ENCODE measurements at places on chromosomes 3 and 15. TPM values are rescaled to one million over a fixed set of nuclear protein-coding genes. Genes with fewer than 3 reads are reported as not detected.

GRCh38 chr3:184174284-184174645 is 390 bp upstream of the AP2M1 start:
- DNase-seq: no peak

- no peak for DNase-seq
Measured at GRCh38 chr3:97689962-97690361, 74.6 kb upstream of the ARL6 start.

GRCh38 chr3:111238885-111239284 is 167.3 kb downstream of the NECTIN3 start:
- no peak for DNase-seq

The KBTBD13 gene
- polyA plus RNA-seq: 0.31 TPM

The TRIP4 gene
- 36.1 TPM for polyA plus RNA-seq
